ENCODE measurements at places on chromosomes 7 and 10.

- DNase-seq: no peak
Measured at GRCh38 chr10:17031637-17032635, 97.7 kb downstream of the CUBN start.

DNA sequence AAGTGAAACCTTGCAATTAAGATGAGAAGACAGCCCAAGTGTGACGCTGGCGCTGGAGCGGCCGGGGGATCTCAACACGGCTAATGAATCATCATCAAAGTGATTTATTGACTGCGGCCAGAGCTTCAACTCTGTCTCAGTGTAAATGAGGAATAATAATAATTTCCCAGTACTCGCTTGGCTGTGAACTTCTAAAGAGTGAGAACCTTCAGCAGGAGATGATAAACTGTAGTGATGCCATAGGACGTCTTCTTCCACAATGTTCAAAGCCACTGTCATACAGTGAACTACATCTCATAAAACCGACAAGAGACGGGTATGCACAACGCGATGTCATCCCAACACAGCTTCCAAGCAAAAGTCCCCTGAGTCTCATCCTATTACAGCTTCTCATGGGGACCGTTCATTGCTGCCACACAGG lies 123.6 kb upstream of the NOBOX start:
- DNase-seq: no peak

- DNase-seq: no peak
Measured at GRCh38 chr10:19708031-19708430, 108.2 kb upstream of the PLXDC2 start.

- no peak for DNase-seq
Measured at GRCh38 chr10:79234391-79235315, 112.6 kb upstream of the PPIF start.

- no peak for DNase-seq
Measured at GRCh38 chr7:2444476-2444875, 31.7 kb downstream of the GRIFIN start.

- DNase-seq: no peak
Measured at GRCh38 chr10:44297963-44298362, 86.9 kb downstream of the CXCL12 start.

DNA sequence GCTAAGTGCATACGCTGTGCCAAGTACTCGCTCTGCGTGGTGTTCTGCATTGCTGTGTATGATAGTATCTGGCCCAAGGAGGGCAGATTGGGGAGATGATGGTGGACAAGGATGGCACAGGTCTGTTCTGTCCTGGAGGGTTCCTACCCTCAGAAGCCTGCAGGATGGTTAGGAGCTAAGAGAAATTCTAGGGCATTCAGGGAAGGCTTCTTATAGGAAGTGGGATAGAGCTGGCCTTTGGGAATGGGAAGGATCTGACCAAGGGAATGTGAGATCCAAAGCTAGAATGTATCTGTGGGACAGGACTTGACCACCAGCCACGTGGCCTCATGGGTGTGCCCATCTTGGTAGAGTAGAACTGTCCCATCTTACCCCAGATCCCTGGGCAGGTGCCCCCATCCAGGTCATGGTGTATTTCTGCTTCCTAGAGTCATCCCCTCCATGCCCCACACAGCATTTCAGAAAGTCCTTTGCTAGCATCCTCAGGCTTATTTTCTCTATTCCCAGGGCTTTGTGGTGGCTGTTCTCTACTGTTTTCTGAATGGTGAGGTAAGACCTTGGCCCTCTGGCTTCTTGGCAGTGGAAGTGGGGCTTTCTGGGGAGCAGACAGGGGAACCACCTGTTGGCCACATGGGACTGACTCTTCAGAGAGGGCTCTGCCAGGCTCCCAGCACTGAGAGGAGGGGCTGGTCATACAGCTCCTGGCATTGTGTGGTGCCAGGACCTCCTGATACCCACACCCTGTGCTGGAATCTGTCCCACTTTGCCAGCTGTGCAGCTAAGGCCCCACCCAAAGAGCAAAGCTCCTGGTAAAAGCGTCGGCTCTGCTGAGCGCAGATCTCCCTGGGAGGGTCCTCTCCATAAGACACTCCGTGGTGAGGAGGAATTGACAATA lies 52.5 kb downstream of the ADCYAP1R1 start:
- no peak for DNase-seq

DNA sequence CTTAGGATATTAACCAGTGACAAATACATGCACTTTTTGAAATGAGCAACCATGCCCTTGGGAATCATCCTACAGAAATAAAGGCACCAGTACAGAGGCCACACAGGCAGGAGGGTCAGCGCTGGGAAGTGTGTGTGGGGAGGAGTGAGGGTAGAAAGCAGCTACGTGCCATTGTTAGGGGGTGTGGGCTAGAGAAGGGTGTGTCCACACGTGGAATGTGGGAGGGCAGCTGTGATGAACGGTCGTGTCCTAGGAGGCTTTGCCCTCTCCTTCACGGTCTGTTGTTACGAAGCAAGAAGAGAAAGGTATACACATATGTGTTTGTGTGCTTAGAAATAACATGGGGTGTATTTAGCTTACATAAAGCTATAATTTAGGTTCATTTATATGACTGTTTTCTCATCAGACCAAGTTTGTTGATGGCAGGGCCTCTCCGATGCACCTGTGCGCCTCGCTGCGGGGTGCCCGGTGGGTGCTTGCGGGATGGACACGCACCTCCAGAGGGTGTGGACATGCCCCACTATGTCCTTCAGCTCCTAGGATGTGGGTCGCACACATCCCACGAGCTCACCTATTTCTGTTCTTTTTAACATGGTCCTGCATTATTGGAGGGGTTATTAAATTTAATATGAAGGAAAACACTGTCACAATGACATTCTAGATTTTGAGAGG lies 16.9 kb upstream of the GET4 start:
- DNase-seq: no peak

GRCh38 chr7:124649397-124650014 lies 116.1 kb downstream of the GPR37 start:
- DNase-seq: no peak

DNA sequence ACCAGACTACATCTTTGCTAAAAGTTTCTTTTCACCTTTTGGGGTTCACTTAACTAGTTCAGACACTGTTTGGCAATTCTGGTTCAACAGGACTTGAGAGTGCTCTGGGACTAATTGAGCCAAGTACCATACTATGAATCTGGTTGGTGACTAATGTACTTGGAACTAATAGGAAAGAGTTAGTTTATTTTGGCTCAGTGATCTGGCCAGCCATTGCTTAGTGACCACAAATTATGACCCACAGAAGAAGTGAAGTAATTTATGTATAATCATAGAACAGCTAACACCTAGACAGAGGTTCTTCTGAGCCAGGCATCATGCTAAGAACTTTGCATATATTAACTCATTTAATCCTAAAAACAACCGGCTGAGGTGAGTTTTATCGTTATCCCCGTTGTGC lies 126.5 kb upstream of the JCAD start:
- DNase-seq: no peak

Data from activated CD4-positive, alpha-beta T cell treated with anti-CD3 and anti-CD28 coated beads, Interleukin-2, Interleukin-6, amounts not matched to agents 100 ng/mL and 50 ng/mL, durations not matched to agents 16 hours and 8 hours (primary cell).